GM12891 (cell line): ENCODE measurements at places on chromosomes 2 and 18.

DNA sequence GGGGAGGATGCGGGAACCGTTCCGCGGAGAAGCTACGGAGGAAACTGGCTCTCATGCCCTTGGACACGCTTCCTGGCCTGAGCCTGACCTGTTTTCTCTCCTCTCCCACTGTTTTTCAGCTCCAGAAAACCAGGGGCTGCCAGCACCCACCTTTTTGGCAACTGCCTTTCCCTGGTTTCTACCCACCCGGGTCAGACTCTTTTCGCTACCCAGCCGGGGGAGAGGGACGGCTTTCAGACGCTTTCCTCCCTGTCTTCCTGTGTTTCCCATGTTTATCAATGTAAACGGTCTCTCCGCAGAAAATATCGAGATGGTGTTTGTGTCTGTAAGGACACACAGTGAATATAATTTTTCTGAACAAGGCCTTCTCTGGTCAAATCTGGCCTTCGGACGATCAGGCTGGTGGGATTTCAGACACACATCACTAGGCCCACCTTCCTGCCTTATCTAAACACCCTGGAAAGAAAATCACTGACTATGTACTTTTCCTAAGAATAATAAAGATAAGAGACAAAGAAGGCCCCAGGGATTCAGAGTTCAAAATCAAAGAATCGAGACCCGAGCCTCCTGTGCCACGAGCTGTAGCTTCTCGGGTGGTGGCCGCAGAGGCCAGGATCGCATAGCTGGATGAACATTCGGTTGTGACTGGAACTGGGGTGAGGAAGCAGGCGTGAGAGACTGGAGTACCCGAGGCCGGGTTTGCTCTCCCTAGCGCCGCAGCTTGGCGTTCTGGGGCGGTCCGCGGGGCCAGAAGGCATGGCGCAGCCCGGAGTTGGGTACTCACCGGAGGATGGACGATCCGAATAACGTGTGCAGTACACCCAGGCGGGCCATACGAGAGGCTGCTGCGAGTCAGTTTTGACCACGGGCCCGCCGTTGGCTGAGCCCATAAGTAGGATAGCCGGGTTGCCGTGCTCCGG, 1.7 kb downstream of the EN1 start:
- DNase-seq, result no peak

DNA sequence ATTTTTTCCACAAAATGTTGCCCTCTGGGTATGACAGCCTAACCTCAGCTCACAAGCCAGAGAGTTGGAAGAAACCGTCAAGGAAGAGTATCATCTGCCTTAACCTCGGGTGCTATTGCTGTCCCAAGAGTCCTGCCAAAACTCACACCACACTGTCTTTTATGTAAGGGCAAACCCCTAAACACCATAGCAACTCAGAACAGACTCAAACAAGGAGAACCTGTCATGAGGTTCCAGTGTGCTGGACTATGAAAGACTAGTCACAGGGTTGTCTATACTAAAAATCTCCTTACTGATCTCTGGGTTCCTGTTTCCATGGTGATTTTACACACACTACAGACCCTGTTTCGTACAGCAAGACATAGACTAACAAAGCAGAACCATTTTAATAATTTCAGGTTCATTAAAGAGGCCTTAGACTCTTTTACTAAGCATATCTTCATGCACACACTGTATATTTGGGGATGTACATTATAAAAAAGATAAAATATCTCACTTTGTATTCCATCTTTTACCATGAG, 159.8 kb downstream of the PKP4 start:
- no peak for DNase-seq

GRCh38 chr2:209348433-209348832, 75.4 kb upstream of the MAP2 start:
- no peak for DNase-seq

DNA sequence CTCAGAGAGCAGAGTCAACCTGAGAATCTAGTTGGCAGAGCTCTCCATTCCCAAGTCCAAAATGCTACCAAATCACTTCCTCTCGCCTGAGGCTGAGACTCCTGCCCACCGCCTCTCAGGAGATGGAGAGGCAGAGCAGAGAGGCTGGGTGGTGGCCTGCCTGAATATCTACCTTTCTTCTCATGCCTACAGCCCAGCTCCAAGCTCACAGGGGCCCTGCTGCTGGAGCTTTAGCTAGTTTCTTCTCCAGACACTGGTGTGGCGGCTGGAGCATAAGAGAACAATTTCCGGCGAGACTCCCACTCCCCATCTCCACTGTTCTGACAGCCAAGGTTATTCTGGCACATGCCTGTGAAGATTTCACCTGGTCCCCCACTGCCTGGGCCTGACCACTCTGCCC, 8.1 kb upstream of the CYP26B1 start:
- no peak for DNase-seq

GRCh38 chr18:3877678-3878077, 427.7 kb downstream of the TGIF1 start:
- DNase-seq, result no peak

- DNase-seq, result no peak
These were observed 98.8 kb downstream of the KLHL29 start for GRCh38 chr2:23483791-23484190.

DNA sequence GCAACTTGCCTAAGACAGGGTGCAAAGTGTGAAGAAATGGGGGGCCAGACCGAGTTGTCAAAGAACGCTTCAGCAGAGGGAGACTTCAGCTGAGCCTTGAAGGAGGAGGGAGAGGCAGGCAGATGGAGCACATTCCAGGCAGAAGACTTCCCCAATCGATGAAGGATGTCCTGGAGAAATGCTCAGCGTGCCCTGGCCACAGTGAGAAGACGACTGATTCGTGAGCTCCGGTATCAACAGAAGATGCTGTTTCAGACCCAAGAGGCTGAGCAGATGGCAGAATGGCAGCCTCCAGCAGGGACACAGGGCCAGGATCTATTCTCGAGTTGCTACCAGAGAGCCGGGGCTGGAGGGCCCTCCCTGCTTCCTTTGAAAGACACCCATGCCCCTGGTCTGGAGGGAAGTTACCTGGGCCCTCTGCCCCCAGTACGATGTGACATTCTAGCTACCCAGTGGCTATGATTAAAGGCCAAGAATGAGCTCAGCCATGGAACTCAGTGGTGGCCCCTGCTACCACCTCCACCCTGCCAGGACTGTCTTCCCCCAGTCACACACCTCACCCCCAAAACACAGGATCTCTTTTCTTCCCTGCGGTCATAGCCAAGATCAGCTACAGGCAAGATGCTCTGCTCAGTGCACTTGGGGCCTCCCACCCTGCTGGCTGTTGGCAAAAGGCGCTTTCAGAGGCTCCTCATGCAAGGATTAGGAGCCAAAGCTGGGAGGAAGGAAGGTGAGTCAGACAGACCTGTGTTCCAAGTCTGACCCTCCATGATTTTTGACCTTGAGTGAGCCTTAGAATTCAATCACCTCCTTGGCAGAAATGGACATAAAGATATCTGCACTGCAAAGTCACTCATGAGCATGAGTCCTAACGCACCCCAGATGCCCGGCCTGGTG, 84.3 kb downstream of the TFCP2L1 start:
- no peak for DNase-seq

DNA sequence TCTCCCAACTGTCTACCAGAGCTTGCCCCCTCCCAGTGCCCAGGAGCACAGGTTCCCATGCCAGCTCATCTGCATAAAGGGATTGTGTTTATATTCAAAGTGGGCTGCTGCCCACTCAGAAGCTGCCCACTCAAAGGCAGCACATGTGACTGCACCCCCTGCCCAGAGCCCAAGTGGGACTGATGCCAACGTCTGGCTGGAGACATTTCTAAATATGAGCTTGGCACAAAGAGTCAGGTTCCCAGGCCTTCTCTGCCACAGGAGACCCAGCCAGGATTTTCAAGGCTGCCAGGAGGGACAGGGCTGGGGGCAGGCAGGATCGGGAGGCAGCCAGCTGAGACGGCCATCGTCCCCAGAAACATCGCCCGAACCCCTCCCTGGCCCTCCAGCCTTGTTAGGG, 67.1 kb downstream of the ZBTB7C start:
- DNase-seq, result no peak
